ENCODE measurements at places on chromosomes 2 and 18. TPM values are rescaled to one million over a fixed set of nuclear protein-coding genes. Genes with fewer than 3 reads are reported as not detected.

- no peak for DNase-seq
Observed at GRCh38 chr2:160139350-160139749, 60.7 kb downstream of the ITGB6 start.

- DNase-seq = no peak
Observed at GRCh38 chr2:45192991-45193390, 183.7 kb upstream of the SIX2 start.

DNA sequence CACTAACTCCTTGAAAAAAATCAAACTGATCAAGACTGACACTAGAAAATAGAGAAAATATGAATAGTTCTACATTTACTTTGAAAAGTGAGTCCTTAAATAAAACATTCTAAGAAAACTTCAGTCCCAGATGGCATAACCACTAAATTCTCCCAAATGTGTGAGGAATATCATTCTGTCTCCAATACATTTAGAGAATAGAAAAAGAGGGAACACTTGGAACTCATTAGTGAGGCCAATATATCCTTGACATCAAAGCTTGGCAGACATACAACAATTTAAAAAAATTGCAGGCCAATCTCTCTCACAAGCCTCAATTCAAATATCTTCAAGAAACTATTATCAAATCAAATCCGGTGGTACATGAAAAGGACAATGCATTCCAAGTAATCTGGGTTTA, 79.3 kb upstream of the TMEM247 start:
- no peak for DNase-seq

DNA sequence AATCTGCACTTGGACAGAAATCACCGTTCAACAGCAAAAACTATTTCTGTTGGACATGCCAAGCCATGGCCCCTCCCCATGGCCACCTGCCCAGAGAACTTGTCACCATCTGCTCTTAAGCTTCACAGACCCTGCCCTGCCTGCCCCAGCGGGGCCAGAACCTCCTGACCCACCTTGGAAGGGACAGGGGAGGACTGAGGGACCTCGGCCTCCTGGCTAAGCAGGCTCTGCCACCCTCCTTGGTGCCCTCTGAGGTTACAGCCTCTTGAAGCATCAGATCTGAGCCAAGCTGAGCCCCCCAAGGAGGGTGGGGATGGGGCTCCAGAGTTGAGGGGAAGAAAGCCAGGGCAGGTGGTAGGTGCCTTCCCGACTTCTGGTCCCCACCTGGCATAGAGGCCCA, 6.5 kb downstream of the TEX261 start:
- no peak for DNase-seq

DNA sequence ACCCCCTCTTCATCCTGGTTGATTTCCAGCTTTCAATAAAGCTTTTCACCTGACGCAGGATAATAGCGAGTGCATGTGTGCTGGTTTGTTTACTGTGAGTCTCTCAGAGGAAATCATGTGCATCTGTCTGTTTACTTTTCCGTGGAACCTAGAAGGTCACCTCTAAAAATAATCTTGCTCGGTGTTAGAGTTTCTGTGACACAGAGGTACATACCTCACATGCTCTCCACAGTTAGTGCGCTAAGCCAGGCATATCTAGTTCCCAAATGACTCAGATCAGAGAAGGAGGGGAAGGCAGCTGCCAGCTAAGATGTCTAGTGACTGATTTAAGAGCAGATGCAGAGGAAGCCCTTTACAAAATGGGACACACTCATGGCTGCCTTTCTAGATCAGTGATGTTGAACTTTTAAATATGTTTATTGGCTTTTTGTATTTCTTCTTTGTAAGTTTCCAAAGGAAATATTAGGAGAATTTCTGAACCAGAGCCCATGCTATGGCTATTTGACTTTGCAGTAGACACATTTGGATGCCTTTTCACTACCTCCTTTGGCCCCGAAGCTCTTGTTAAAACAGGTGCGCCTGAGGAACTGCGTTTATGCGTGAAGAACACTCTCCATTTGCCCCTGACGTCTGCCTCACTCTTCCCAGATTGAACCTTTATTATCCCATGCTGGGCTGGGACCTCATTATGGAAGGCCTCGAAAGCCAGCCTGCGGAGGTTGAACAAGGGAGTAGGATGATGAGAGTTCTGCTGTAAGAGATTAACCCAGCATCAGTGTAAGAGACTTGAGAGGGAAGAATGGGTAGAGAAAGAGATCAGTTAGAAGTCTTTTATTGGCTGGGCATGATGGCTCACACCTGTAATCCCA, 145.6 kb downstream of the FAM161A start:
- peak; percentile 88 for DNase-seq

DNA sequence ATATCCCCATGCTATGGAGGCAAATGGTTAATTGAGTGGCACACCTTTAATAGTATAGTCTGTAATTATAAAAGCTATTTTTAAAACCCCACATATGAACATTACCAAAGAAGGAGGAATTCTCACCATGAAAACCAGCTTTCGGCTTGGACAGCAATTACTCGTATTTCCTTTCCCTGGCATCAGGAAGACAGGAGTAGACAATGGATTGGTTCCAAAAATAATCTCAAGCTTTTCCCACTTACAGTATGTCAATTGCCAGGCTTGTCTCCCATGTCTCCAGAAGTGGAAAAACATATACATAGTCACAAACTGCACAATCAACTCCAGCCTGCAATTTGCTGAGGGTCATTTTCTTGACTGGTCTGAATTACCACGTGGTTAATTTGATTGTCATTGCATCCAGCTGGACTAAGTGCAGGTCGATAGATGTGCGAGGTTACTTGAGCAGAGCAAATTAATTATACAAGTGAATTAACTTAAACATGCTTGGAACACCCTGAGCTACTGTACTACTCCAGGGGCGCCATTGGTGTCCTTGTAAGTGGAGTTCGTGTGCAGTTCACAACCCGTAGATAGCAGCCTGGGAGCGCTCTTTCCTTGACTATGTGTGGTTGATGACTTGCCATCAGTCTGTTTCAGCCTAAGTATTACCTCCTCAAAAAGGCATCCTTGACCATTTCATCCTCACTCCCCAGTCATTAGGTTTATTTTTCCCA, 124.3 kb upstream of the PELI1 start:
- DNase-seq = no peak

DNA sequence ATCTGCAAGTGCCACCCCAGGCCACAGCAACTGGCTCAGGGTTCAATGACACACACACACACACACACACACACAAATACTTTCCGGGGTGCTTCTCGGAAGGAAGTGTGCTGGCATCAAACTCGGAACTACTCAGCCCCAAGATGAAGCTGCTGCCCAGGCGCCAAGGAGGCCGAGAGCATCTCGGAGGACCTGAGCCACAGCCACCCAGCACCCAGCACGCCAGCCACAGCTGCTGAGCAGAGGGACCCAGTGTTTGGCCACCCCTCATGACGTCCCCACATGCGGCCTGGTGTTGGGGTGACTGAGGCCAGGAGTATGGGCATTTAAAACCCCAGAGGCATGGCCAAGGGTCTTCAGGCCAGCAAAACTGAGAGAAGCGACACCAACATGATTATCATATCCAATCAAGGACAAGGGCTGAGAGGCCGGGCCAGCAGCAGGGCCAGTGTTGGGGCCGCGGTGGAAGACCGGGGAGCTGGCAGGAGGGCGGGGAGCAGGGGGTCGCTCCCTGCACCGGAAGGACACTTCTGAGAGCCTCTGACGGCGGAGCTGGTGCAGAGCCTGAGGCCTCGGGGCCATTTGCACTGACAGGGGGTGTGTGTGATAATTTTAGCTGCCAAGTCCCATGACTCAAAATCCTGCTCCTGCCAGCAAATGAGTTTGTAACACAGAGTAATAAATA, 61.8 kb downstream of the BIN1 start:
- DNase-seq = no peak

GRCh38 chr2:191285252-191285651, 40.0 kb downstream of the MYO1B start:
- no peak for DNase-seq

DNA sequence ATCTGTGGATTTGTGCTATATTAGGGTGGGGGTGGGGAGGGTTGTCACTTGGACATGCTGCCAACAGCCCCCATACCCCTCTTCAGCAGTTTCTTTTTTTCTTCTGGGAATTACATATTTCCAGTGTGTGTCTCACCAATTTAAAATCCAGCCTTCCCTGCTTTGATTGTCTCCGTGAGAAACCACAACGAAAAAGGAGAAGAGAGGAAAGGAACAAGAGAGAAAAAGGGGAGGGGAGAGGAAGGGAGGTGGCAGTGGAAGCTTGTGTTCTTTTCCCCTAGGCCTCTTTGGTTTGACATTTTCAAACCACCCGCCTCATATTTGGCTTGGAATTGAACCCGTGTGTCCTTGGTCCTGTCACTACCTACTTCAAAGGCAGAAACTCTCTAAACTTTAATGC, 860 bp downstream of the CTNNA2 start:
- no peak for DNase-seq

DNA sequence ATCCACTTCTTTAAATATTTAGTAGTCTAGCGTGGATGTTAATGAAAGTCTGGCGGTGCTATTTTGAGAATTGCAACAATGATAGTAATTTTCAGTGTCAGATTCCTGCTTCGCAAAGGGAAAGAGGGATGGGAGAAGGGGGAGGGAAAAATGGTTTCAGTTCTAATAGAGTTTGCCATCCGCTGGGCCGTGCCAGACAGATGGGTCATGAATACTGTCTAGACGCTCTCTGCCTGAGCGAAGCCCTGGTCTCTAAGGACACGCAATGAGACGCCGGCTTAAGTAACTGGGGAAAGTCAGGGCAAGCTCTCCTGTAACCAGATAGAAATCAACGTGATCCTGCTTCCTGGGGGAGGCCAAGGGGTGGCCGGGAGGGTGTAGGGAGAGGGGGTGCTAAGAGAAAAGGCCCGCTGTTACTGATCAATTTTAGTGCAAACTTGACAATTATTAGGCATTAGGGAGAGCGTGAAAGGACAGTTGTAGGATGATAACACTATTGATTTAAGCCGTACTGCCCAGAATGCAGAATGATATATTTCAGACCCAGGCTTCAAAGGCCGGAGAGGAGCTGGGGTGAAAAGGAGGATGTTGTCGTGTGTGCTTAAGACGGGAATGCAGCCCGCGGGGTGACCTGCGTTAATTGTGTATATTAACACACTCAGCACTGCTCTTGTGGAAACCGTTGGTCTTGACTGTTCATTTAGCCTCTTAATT, 229.2 kb downstream of the LDLRAD4 start:
- DNase-seq = no peak

GRCh38 chr2:218954541-218955300, 4.7 kb upstream of the CDK5R2 start:
- no peak for DNase-seq

DNA sequence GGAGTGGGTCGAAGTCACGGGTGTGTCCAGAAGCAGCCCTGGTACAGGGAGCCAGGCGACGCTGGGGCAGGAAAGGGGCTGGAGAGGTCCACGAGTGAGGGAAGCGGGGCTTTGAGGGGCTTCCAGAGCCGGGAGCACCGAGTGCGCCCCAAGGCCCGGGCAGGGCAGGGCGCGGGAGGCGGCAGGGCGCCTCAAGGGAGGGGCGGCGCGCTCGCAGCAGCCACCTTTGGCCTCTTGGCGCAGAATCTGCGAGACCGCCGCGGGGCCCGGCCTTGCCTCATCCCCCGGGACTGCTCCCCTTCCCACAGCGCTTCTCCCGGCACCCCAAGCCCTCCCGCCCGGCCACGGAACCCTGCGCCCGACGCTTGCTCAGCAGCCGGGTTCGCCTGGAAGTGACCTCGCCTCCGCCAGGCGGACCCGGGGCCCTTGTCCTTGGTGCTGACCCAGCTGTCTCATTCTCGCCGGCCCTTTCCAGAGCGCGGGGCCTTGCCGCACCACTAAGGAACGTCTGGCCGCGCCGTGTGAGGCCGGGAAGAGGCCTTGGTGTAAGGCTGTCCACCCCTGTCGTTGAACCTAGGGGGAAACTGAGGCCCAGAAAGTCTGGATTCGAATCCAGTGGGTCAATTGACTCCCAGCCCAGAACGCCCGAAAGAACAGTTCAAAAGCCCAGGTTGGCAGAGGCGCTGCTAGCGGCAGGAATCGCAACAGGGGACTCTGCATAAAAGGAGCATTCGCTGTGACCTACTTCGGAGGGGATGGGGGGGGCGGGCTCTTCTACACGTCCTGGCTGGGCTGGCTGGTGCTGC, 584 bp upstream of the DNER start:
- peak; percentile 54 for DNase-seq

GRCh38 chr18:12639990-12640880, 17.7 kb downstream of the SPIRE1 start:
- DNase-seq = peak; percentile 75

The IL1A gene
- total RNA-seq = not detected

The DSEL gene
- total RNA-seq = 1.4 TPM

The YES1 gene
- total RNA-seq = 50.9 TPM

The CDH19 gene
- 76.4 TPM for total RNA-seq

The USP40 gene
- 38.3 TPM for total RNA-seq
